ENCODE measurements at places on chromosomes 6 and 20.

DNA sequence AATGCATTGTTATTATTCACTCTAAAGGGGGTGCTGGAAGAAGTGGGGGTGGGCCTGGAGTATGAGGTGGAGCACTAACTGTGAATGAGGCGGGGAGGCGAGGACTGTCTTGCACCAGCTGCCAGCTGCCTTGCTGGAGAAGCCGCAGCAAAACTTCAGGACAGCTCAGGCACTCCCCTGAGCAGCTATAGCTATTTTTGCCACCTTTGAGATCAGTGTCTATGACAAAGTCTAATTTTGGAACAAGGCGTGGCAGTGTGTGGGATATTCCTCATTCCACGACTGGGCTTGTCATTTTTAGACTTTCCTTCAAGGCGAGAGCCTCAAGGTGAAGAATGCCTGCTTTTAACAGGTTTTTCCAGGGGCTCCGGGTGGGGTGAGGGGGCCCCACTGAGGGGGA is 143.8 kb downstream of the DOK5 start:
- no peak for DNase-seq

GRCh38 chr6:8627085-8627861 is 191.9 kb upstream of the SLC35B3 start:
- DNase-seq: no peak

DNA sequence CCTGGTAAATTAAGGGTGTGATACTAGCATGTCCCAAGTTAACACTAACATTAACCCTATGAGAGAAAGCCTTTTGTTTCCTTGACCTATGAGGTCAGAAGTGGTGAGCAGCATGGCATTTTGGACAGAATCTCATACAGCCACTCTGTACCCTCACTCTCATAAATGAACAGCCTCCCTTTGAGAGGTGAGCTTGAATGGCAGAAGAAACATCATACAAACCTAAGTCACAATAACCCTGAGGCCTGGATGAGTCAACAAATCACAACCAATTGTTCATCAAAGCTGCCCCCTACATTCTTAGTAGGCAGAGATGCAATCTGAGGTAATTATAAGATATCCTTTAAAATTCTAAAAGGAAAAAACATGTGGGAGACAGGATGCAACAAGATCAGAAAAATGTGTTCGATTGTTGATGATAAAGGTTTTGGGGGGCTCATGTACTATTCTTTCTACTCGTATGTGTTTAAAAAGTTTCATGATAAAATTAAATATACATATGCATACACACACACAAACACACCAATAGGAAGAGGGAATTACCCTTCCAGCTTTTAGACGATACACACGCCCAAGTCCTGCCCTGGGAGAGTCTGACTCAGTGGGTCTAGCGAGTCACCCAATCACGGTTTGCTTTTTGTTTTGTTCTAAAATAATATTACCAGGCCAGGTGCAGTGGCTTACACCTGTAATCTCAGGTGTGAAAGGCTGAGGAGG is 117.3 kb downstream of the ARHGAP18 start:
- DNase-seq: no peak

GRCh38 chr6:82227770-82228169 is 19.8 kb downstream of the IBTK start:
- DNase-seq: no peak

DNA sequence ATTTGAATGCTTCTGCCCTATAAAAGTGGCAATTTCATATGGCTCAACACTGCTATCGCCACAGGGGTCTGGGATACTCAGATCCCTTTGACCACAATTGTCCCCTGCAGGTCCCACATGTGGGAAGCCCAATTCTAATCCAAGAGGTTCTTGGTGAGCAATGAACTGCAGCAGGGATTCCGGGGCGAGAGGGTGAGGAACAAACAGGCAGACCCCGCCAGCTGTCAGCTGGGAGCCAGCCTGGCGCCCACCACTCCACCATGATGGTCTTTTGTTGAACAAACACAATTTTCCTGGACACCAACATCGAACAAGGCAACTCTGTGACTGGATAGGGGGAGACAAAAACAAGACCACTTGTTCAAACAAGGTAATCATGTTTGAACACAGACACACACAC is 80.5 kb downstream of the TMEM242 start:
- DNase-seq: no peak

DNA sequence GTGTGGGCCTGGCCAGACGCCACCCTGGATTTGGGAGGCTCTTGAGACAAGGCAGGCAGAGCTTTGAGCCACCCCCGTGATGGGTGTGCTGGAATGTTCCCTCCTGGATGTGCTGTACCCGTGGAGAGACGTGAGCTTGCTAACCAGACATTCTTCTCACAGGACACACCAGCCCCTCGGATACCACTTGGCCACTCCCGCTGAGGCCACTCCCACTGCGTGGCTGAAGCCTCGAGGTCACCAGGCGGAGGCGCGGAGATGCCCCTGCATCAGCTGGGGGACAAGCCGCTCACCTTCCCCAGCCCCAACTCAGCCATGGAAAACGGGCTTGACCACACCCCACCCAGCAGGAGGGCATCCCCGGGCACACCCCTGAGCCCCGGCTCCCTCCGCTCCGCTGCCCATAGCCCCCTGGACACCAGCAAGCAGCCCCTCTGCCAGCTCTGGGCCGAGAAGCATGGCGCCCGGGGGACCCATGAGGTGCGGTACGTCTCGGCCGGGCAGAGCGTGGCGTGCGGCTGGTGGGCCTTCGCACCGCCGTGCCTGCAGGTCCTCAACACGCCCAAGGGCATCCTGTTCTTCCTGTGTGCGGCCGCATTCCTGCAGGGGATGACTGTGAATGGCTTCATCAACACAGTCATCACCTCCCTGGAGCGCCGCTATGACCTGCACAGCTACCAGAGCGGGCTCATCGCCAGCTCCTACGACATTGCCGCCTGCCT is 14.1 kb downstream of the SLCO4A1 start:
- DNase-seq: no peak

DNA sequence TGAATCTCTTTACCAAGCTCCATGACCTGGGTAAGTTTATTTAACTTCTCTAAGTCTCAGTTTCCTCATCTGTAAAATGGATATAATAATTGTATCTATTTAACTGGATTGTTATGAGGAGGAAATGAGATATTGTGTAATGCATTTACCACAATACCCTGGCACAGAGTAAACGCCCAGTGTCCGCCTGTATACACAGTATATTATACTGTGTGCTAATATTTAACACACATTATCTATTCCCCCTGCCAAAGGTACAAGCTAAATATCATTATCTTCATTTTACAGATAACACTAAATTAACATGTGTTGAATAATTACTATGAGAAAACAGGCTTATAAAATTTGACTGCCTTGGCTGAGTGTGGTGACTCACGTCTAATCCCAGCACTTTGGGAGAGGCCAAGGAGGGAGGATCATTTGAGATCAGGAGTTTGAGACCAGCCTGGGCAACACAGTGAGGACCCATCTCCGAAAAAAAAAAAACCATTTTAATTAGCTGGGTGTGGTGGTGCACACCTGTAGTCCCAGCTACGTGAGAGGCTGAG is 38.7 kb upstream of the TNFRSF21 start:
- DNase-seq: no peak

DNA sequence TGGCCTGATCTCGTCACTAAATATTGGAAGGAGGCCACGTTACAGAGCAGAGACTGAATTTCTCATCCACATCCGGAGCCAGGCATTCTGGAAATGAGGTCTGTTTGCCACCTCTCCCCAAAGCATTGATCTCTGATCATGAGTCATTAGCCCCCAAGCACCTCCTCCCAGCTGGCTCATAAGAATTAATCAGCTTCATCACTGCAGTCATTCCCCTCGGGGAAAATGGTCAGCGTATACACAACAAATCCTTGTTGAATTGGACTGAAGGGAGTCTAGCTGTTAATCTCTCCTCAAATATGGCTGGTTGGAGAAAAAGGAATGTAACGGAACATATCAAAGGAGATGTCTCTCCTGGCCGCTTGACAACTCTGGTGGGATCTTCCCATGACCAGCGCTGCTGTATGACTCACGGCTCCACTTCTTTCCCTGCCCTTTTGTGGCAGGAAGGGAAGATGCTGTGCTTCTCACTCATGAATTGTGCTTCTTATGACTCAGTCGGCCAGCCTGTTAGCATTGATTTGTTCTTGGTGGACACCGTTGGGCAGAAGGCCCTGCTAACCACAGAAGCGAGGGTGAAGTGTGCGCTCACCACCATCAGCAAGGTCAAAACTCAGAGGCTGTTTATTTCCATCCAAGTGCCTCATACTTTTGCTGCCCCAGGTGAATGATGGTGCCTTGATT is 76.7 kb downstream of the RNF182 start:
- no peak for DNase-seq

- no peak for DNase-seq
These were observed 33.7 kb upstream of the IYD start for GRCh38 chr6:150334790-150335783.

DNA sequence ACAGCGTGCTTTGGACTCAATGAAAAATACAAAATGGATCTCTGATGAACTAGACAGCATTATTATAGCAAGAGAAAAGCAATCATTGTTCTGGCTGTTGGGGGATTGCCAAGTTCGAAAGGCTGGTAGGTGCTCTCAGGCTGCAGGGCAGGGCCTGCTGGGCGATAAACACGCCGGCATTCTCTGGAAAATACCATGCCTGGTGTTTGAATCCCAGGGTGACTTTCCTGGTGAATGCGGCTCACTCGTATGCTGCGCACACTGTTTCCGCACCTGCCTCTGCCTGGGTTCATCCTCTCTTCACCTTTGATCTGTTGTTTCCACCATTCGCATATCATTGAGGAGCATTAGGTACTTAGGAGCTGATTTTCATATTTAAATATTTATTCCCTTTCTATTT is 37.4 kb downstream of the GCNT2 start:
- DNase-seq: no peak

DNA sequence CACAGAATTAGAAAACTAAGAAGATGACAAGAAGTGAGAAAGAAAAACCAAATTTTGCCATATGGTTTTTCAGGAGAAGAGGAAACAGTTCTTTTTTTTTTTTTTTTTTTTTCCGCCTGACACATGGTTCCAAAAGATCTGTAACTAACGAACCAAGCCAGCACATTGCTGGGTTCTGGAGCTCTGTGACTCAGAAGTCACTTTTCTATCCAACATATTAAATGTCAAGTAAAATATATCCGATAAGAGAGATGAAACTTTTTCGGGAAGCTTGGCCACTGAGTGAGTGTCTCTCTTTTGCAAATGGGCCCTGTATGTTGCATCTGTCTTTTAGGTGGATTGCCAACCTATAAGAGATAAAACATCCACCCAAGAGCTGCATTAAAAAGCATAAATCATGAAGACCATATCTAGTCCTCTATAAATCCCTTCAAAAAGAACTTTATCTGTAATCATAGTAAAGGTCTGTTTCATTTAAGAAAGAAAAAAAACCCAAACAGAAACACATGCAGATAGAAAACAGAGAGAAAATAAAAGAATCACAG is 4.6 kb downstream of the METTL24 start:
- no peak for DNase-seq

- DNase-seq: no peak
These were observed 449 bp downstream of the PFDN6 start for GRCh38 chr6:33289784-33290315.

DNA sequence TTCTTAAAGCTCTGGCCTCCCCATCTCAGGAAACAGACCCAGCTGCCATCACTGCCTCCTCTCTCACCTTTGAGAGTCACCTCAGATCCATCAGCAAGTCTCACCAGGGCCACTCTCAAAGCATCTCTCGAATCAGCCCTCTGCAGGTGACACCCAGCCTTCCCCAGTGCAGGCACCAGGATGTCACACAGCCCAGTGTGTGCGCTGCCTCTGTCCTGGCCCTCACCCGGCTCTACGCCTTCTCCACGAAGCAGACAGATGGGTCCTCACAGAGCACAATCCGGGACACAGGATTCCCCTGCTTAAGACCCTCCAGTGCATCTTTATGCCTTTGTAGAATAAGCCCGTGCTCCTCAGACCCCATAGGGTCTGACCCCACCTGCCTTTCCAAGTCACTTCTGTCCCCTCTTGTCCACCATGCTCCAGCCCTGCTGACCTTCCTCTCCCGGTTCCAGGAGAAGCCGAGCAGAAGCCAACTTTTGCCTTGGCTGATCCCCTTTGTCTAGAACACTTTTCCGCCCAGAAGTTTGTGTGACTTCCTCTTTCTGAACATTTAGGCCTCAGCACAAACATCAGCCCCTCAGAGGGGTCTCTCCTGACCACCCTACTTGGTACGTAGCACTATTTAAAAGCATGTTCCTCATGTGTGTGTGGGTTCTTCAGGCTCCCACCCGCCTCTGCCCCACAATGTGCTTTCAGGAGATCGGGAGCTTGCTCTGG is 60.2 kb downstream of the PSMG4 start:
- DNase-seq: no peak

DNA sequence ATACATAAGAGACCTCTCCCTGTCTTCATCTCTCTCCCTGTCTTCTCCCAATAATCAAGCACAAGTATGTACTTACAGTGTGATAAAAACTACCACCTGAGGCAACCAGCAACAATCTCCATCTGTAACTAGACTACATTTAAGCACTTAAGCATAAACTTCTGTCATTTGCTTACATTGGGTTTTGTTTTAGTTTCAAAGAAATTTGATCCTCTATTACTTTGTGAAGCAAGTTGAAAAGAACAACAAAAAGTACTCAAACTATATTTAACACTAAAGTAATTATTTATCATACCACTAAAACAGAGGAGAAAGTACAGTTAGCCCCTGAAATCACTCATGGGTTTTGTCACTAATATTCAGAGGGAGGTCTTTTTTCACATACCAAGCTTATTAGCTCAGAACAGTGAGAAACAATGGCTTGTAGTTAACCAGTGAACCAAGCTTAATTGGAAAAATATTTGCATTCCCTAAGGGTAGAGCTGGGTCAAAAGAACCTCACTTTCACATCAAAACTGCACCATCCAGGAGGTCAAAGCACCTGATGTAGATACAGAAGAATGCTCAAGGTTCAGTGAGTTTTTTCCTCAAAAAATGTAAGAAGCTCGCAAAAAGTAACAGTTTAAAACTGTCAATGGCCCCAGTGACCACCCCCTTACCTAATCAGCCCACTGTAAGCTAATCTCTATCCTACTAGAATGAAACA is 34.1 kb downstream of the DCDC2 start:
- DNase-seq: no peak

DNA sequence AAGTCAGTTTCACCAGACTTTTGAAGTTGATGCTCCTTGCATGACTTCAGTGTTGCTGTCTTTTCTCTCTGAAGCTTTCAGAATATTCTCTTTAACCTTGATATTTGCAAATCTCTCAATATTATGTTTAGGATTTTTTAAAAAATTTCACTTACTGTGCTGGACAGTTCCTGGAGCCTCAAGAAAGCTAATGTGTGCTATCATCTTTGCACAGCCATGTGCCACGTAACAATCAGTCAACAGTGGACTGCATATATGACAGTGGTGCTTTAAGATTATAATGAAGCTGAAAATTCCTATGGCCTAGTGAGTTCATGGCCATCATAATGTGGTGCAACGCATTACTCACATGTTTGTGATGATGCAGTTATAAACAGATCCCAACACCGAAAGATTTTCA is 59.1 kb upstream of the OGFRL1 start:
- no peak for DNase-seq

DNA sequence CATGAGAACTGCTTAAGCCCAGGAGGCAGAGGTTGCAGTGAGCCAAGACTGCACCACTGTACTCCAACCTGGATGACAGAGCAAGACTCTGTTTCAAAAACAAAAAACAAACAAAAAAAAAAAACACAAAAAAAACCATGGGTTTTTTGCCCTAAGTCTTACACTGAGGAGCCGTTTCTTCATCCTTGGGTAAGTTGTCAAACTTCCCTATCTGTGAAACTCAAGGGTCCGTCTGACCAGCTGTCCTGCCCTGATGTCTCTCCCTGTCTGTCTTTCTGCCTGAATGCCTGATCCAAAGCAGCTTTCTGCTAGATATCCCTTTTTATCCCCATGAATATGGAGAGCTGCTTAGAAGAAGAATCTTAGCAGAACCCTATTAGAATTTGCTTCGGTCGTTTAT is 41.3 kb upstream of the CLDN20 start:
- no peak for DNase-seq

GRCh38 chr6:41298785-41299502 is 12.5 kb upstream of the TREM1 start:
- no peak for DNase-seq
